CD4-positive, alpha-beta T cell treated with Interleukin-21 for 1 hour (primary cell): ENCODE measurements at places on chromosomes 3 and 15.

GRCh38 chr15:36356466-36356865 lies 223.0 kb upstream of the CDIN1 start:
- DNase-seq, result no peak

GRCh38 chr15:57223887-57224286 lies 152.4 kb upstream of the CGNL1 start:
- DNase-seq, result no peak

DNA sequence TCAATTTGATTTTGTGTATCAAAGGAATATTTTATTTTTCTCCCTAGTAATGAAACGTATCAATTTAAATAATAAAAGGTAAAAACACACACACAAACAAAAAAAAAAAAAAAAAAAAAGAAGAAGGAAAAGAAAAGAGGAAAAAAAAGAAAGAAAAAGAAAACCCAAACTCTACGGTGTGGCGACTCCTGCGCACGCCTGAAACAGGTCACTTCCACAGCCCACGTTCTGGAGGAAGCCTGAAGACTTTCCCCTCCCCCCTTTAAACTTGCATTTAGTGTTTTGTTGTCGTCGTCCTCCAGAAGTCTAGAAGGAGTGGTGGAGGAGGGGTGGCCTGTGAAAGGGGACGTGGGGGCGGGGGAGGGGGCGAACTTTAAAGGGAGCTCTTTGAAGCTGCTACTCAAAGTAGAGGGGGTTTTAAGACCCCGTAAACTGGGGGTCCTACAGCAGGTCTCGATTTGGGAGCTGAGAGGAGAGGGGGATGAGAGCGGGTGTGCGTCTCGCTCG lies 2.3 kb upstream of the TLE3 start:
- peak; percentile 37 for DNase-seq

DNA sequence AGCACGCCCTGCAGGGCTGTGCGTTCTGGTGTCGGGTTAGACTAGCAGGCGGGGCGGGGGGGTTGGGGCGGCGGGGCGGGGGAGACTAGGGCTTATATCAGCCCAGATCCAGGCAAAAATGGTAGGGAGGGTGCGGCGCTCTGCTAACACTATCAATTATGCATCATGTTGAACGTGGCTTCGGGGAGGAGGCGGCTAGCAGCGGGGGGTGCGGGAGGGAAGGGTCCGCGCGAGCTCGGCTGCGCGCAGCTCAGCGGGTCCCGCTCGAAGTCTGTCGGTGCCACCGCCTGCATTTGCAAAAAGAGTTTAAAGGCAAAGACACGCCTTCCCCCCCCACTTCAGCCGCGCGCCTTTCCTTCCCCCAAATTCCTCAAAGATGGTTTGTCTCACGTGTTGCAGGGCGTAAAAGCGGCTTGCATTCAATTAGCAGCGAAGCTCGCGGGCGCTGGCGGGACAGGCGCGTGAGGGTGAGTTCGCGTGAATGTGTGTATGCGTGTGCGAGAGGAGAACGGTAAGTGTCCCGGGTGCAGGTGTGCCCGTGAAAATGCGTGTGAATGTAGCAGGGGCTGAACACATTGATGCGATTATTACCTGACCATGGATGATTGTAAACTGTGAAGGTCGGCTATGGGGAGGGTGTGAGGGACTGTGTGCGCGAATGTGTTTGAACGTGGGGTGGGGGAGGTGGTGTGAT lies at the start of gene ISLR2:
Gene ISLR2, plus strand, starts transcription at position 432 of the 694 bp plus-strand sequence. CDS start 2,169 bp downstream, outside the sequence.
- DNase-seq, result no peak

- no peak for DNase-seq
Measured at GRCh38 chr15:98671060-98672008, 23.0 kb downstream of the IGF1R start.

- no peak for DNase-seq
Measured at GRCh38 chr3:175805825-175806224, 946.7 kb downstream of the NAALADL2 start.

DNA sequence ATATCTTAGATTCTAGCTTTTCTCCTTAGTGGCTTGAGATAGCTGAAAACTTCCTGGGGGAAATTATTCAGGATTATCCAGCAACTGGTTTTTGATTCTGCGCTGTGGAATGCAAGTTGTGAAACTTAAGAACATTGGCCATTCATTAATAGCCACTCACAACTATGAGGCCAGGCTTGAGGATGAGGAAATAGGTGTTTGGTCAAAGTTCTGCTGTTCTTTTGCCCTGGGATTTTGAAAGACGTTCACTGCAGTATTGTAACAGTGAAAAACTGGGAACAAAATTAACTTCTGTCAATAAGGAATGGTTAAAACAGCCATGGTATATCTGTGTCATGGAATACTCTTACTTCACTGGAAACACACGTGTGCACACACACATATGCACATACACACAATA lies 44.1 kb downstream of the CTXND1 start:
- DNase-seq, result no peak

DNA sequence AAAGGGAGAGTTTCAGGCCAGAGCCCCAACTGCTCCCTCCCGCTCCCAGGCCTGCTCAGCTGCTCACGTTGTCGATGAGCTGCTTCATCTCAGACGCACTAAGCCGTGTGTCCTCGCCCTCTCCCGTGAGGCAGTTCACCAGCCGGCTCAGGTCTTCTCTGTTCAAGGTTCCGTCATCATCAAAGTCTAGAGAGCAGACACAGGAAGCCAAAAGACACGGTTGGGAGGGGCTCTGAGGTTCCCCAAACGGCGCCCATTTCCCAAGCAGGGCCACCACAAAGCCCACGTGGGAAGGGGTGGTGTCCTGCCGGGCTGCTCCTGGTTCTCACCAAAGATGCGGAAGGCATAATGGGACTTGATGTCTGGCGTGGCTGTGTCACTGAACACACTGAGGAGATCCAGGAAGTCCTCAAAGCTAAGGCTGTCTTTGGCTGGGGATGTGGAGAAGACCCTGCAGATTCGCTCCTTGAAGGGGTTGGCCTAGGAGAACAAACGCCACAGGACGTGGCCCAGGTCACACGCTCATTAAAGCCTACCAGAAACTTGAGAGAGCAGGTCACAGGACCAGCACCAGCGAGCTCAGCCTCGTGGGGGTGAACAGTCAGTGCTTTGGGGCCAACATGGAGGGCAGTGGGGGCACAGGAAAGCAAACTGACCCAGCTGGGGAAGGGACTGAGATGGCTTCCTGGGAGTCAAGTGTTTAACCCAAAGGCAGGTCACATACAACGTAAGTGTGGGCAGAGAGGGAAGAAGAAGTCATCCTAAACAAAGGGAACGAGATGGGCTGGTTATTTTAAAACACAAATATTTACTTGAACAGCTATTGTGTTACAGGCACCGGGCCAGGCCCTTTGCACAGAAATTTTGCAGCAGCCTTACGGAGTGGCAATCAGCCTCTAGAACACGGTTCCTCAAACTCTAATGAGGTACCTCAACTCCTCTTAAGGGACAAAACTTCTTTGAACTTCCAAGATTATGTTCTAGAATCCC lies 2.4 kb downstream of the CIB1 start:
- DNase-seq, result peak; percentile 91

DNA sequence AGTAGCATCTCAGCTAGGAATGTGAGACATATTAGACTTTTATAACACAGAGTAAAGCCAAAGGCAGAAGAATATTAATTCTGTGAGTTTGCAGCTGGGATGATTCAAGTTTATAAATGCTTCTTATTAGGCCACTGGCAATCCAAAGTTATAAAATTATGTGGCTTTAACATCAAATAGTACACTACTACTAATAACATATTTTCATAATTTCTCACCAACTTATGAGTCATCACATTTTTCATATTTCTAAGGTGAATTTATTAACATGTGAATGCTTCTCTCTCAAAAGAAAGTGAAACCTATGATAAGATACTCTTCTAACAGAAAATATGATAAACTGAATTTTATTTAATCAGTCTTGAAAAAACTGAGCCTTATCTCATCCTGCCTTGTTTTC lies 1348.2 kb upstream of the ALCAM start:
- no peak for DNase-seq

GRCh38 chr15:88648357-88649214 lies 9.8 kb downstream of the ISG20 start:
- DNase-seq, result peak; percentile 67

DNA sequence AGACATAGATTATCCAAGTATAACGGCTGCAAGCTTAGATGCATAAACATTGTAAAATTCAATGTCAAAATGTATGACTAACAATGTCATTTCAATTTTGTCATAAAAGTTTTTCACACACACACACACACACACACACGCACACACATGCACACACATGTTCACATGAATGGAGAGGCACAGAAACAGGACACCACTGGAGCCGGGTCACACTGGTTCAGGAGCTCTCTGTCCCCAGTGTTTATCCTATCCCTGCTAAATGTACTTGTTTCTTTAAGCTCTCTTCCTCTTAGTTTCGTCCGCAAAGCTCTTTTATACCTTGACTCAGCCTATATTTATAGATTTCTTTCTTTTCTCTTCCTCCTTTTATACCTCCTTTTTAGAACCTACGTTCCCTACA lies 249.9 kb downstream of the CADPS start:
- no peak for DNase-seq

DNA sequence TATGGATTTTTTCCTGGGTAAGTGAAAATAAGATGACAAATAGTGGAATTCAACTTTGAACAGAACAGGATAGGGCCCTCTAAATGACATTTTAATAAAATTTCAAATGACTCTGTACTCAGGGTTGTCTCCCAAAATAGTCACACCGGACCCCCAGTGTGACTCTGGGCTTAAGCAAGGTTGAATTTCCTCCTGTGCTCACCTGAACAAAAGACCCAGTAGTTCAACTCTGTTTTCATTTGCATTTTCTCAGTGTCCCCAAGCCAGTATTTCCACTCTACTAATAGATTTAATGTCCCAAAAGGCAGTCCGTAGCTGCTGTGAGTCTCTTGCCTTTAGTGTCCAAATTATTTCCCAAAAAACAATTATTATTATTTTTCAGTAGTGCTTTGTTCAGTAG lies 296.6 kb downstream of the PLOD2 start:
- DNase-seq, result no peak
